ENCODE measurements at places on chromosomes 12 and 14. TPM values are rescaled to one million over a fixed set of nuclear protein-coding genes. Genes with fewer than 3 reads are reported as not detected.

TSPAN19 gene
- total RNA-seq: not detected

CLBA1 gene
- 8.0 TPM for total RNA-seq

CYP27B1 gene
- total RNA-seq: under 0.01 TPM

BTBD7 gene
- 19.8 TPM for total RNA-seq

KCNMB4 gene
- 0.51 TPM for total RNA-seq

APOLD1 gene
- 1.5 TPM for total RNA-seq

DNA sequence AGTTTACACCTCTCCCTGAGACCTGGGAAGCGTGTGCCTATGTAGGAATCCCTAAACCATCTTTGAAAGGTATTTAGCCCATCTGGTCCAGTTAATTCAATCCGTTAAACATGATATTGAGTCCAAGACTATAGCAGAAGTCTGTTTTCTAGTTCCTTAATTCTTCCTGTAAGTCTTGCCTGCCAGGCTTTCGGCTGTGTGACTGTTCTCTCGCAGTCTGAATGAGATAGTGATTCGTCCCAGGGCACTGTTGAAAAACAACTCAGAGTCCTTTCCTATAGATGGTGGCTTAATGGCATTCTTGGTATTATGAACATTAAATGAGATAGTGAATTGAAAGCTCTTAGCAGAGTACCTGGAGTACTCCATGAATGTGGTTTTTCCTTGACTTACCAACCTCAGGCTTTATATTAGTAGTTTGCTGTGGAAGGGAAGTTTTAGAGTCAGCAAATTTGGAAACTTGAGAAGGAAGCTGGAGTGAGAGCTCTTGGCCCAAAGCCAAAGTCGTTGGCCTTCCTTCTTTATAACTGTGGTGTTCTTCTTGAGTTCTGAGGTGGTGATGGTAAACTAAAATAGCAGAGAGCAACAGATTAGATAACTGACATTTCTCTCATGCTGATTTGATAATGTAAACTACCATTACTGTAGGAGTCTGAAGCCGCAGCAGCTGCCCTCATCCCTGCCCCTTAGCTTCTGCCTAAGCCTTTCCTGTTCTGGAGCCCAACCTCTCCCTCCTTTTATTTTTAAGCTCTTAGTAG, 76.5 kb downstream of the TGFB3 start:
- DNase-seq: peak; percentile 42

DNA sequence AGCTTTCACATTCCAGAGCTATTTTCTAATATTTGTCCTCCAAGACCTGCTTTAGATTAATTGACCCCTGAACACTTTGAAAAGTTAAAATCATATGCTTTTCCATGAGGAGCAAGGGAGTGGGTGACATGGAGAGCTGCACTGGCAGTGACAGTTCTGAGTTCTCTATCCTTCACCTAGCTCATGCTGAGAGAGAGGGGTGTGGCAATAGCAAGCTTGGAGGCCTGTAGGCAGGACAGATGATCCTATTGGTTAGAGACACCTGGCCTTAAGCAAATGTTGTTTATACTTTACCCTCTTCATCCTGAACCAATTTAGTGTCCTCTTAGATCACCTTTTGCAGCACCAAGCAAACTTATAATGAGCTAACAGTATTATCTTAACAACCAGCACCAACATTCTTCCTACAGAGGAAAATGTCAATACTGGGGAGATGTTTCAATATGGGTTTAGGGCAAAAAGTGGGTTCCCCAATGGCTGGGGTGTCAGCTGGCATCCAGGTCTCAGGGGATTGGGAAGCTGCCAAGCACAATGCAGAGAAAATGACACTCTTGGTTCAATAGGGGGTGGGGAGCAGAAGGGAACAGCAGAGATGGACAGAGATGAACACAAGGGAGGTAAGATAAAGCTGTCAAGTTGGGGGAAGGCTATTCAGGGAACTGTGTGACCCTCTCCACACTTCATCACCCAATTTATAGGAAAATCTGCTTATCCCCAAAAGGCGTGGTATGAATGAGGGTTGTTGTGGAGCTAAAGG, 37.0 kb upstream of the PPM1H start:
- DNase-seq: no peak

- DNase-seq: no peak
Measured at GRCh38 chr14:49939884-49940510, 47.1 kb downstream of the ARF6 start.

GRCh38 chr12:78167510-78167909, 336.8 kb downstream of the NAV3 start:
- DNase-seq: no peak

DNA sequence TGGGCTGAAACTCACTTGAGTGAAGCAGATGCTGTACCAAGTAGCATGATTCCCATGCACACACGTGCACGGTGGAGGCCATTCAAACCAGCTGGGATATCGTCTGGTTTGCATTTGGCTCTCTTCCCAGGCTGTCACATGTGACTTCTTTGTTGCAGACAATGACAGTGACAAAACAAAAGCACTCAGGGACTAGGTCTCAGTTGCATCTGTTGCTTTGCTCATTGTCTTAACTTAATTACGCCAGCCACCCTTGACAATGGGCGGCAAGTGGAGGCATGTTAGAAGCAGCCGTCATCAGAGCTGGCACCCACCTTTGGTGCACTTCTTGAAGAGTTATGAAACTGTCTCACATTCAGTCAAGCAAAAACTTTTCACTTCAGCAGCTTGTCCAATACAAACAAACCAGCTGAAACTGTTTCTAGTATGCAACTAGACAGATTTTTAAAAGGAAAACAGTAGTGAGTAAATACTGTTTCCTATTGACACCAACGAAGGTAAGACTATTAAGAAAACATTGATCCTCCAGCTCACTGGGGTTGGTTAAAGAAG, 74.3 kb downstream of the IGF1 start:
- DNase-seq: peak; percentile 23

DNA sequence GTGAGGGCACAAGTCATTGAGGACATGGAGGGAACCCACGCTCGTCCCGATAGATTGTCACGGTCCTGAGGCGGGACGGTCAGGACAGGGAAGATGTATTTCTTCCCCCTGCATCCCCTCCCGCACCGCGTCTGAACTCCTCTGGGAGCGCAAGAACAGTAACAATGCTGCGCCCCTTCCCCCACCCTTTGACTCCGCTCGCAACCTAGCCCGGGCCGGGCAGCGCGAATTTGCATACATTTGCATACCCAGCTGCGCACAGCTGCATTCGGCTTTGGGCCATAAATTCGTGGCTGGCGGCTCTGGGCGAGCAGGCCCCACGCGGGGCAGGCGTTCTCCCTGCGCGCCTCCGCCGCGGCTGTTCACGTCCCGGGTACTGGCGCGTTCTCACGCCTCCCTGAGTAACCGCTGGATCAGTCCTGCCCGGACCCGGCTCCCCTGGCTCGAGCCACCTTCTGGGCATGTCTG, 29.0 kb upstream of the SMUG1 start:
- DNase-seq: no peak

- DNase-seq: no peak
Measured at GRCh38 chr12:28459481-28459880, 269.2 kb downstream of the CCDC91 start.

GRCh38 chr14:61304688-61305087, 16.7 kb upstream of the PRKCH start:
- DNase-seq: no peak

- DNase-seq: no peak
Measured at GRCh38 chr14:79613625-79614024, 597.7 kb downstream of the DIO2 start.

DNA sequence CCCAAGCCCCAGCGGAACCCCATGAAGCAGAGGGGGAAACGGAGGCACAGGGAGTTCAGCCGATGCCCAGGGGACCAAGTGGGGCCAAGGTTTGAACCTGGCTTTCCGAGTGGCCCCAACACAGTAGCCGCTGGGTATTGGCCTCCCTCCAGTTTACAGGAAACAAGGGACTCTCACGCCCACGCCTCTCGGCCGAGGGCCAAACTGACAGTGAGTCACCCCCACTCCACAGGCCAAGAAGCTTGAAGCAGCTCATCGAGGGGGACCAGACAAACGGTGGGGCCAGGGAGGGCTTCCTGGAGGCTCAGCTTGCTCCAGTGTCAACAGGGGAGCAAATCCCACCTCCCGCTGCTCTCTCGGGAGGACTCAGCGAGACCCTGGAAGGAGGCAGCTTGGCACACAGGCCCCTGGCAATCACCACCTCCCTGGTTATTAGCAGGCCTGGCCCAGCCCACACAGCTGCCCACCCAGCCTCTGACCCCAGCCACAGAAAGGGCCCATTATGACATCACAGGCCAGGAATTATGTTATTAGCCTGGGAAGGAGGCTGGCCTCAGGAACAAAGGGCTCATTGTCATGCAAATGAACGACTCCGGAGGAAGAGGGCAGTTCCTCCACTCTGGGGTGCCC, 54.6 kb downstream of the NCOR2 start:
- DNase-seq: peak; percentile 93

DNA sequence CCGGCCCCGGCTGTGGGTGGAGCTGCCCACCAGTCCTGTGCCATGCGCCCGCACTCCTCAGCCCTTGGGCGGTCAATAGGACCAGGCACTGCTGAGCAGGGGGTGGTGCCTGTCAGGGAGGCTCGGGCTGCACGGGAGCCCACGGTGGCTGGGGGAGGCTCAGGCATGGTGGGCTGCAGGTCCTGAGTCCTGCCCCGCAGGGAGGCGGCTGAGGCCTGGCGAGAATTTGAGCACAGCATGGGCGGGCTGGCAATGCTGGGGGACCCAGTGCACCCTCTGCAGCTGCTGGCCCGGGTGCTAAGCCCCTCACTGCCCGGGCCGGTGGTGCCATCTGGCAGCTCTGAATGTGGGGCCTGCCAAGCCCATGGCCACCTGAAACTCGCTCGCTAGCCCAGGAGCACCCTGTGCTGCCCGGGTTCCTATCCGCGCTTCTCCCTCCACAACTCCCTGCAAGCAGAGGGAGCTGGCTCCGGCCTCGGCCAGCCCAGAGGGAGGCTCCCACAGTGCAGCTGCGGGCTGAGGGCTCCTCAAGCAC, 1371.1 kb downstream of the FSCB start:
- DNase-seq: no peak

GRCh38 chr12:9344541-9344940, 136.3 kb upstream of the PZP start:
- DNase-seq: peak; percentile 68

- DNase-seq: no peak
Measured at GRCh38 chr14:105647784-105648608, 121.6 kb downstream of the TMEM121 start.

DNA sequence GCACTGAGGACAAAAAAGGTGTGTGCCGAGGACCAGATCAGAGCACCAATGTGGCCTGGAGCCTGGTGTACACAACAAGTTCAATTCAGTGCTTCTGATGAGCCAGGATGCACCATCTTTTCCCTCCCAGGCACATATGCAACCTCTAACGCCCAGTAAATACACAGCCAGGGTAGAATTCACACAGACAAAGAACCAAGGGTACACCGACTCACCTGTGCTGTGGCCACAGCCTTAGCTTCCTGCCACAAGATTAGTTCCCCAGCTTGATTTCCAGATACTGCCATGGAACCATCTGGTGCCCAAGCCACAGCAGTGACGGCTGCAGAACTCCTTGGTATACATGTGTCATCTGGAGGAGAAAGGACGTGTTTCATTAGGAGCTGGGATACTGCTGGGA, 29.4 kb downstream of the PARP2 start:
- DNase-seq: no peak

DNA sequence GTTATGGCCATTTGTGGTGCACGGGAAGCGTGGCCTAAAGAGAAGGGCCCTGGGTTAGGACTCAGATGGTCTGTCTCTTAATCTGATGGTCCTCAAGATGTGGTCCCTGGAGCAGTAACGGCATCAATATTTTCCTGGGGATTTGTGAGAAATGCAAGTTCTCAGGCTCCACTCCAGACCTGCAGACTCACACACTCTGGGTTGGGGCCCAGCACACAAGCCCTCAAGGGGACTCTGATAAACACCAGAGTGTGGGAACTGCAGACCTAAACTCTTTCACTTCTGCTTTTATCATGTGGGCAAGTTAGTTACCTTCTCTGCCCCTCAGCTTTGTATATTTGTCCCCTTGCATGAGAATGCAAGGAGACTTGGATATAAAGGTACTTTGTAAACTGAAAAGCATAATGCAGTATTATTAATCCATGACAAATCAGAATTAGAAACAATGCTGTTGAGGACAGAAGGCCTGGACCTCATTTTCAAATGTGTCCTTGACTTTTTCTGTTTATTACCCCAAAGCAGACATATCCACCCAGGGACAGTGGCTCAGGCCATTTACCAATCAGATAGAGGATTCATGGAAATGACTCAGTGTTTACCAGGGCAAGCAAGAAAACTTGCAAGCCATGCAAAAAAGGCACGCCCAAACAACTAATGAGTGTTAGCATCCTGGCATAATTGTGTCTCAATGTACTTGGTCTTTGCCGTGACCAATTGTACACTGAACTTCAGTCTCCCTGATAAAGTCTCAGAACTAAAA, 157.0 kb downstream of the ASCL1 start:
- DNase-seq: no peak

DNA sequence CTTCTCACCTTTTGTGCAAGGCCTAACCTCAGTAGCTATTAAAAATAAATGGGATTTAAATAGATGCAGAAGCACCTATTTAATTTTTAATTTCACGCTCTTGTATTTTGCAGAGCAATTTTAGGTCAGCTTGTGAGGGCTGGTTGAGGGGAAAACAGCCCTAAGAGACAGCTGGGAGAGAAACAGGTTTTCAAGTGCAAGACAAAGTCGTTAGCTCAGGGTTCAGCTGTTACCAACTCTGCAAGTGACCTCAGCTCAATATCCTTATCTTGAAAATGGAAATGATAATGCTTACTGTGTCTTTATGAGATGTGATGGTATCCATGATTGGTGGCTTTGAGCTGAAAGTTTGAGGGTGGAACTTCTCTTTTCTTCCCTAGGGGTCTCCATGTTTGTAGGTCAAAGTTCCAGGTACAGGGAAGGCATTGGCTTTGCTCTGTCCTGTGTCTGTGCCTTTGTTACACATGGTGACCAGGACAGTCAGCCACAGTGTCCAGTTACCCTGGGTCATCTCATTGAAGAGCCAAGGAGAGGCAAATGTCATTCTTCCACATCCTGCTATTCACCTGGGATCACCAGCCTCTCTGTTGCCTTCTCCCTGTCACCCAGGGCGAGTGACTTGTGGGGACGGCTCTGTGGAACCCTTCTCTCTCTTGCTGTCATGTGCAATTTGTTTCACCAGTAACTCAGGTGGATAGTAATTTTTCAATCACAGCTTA, 100.3 kb downstream of the SAMD4A start:
- DNase-seq: no peak

DNA sequence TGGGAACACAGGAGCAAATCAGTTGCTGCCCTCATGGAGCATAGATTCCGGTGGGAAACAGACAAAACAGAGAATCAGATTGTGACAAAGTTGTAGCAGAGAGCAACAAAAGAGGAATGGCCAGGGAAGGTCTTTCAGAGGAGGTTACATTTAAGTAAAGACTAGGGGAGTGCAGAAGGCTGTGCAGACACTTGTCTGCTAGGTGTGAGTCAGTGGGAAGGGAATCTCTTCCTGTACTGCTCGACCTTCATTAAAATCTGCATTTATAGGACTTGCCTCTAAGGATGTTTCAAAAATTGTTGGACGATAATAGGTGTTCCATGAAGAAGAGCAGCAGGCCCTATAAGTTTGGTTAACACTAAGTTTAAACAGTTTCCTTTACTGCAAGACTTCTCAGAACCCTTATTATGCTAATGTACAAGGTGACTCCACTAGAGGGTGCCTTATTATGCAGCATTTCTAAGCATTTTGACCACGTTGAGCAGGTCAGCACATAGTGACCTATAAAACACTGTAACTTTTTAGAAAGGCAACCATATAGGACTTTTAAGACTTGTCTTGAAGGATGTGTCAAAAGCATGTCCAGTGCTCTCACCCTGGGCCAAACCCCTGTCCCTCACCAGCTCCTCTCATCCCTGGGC, 91.8 kb upstream of the RIC8B start:
- peak; percentile 51 for DNase-seq

Measured in fibroblast of lung (primary cell).